A673 (cell line): ENCODE measurements at places on chromosomes 1 and 21.

- DNase-seq = no peak
These were observed 111.9 kb downstream of the DENND1B start for GRCh38 chr1:197663162-197663953.

- DNase-seq = peak; percentile 50
These were observed 144.0 kb downstream of the ROR1 start for GRCh38 chr1:63917571-63918417.

DNA sequence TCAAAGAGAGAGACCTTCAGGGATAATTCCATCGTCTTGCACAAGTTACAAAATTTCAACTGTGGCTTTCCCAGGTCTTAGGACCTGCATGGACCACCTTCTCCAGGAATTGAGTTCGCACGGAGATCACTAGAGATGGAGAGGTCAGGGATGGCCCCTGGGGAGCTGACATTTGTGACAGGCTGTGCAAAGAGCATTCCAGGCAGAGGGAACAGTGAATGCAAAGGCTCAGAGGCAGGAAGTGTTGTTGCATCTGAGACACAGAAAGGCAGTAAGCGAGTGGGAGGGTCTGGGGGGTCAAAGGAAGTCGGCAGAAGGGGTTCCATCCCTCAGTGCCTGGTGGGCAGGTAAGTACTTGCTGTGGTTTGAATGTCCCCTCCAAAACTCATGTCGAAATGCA lies 9.5 kb upstream of the SELENON start:
- DNase-seq = no peak

- peak; percentile 10 for DNase-seq
These were observed 99.1 kb upstream of the CTTNBP2NL start for GRCh38 chr1:112296908-112297307.

- DNase-seq = peak; percentile 52
These were observed 9.9 kb upstream of the MPL start for GRCh38 chr1:43327549-43328292.

DNA sequence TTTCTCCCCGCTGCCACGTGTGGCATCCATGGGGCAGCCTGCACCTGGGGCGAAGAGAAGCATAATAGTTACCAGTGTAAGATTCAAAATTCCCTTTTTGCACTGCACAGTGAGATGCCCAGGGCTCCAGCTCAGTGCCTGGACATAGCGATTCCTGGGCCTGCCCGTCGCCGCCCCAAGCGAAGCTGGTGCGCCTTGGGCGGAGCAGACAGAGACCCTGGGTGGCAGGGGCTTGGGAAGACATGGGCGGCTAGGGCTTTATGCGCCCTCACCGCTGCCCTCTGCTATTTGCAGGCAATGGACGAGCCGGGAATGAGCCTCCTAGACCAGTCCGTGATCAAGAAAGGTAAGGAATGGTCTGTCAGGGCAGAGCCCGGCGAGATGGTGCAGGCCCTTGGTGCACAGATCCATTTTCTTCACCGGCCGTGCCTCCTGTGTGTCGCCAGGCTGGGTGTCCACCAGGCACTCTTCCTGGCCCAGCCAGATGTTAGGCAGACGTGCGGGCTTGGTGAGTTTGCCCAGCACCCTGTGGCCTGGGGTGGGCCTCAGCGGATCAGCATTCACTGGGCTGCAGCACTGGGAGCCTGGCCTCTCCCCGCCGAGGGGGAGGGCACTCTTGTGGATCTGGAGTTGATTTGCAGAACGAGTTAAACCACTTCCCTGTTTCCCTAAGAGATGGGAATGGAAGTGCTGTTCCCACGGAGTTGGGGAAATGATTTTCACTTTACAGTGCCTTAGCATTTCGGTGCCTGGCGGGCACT lies 1.7 kb downstream of the TFAP2E start:
- no peak for DNase-seq
